PC-3 (cell line): ENCODE measurements at places on chromosomes 16 and 17.

DNA sequence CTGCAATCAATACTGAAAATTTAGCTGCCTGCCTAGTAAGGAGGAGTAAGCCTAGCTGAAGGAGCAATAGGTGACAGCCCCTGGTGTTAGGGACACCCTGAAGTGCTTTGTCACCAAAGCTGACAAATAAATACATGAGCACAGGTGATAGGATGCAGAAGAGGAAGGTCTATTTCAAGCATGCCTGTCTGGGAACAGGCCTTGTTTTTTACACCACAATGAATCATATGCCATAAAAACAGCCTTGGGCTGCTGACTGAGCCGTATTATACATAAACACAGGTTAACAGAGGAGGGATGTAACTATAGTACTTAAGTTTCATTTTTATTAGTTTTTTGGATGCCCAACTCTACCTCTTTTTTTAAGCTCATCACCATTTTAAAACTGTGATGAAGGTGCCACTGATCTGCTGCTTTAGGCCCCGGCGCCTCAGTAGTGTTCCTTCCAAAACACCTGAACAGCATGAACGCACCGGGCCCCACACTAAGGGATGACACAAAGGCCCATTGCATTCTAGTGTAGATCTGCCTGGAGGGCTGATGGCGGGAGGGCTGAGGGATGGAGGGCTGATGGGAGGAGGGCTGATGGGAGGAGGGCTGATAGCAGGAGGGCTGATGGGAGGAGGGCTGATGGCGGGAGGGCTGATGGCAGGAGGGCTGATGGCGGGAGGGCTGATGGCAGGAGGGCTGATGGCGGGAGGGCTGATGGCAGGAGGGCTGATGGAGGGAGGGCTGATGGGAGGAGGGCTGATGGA lies 150.3 kb downstream of the AATF start:
- no peaks in the 10 kb centered on the region for H3K27me3 ChIP-seq
- H3K4me1 ChIP-seq = no peaks in the 10 kb centered on the region; the same call in 1 of the 2 replicates
- H3K4me3 ChIP-seq = no peak overlapping the region
- peaks cover 26% of the 10 kb centered on the region for H3K36me3 ChIP-seq
- no peak overlapping the region for H3K27ac ChIP-seq

DNA sequence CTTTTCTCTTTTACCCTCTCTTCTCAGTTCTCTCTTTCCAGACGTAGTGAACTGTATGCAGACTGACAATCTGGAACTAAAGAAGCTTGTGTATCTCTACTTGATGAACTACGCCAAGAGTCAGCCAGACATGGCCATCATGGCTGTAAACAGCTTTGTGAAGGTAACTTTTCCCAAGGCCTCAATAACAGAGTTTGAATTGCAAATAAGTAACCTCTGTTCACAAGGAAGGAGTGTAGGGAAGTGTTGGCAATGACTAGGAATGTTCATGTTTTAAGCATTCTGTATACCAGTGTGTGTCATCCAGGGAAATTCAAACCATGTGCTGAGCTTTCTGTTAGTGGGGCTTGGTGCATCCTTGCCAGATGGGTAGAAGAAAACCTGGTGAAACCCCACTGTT lies 18.6 kb downstream of the AP2B1 start:
- H3K36me3 ChIP-seq = peaks cover 29% of the 10 kb centered on the region; the same call in 1 of the 2 replicates
- H3K4me3 ChIP-seq = no peak overlapping the region
- no peak for DNase-seq
- no peak overlapping the region for H3K27ac ChIP-seq

DNA sequence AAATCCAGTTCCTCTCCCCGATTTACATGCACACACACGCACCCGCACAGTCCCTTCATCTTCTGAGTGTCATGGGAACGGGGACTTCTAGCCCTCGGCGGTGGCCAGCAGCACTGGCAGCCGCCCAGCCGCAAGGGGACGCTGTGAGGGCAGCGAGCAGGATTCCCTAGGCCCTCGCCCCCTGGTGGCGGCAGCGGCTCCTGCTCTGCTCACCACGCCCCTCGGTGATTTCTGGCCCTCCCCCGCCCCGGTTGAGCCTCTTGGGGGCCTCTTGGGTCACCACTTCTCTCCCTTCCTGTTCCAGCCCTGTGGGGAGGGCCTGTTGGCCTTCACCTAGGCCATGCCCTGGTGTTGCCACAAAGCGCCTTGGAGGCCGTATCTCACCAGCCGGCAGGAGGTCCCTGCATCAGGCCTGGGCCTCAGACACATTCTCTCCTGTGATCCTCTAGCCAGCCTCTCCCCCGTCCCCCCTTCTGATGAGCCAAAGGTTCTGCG lies 75.2 kb upstream of the KSR1 start:
- H3K27ac ChIP-seq = no peak overlapping the region
- peak; percentile 43 for DNase-seq
- no peaks in the 10 kb centered on the region for H3K27me3 ChIP-seq
- no peak overlapping the region for H3K4me3 ChIP-seq
- peaks cover 43% of the 10 kb centered on the region for H3K4me1 ChIP-seq

DNA sequence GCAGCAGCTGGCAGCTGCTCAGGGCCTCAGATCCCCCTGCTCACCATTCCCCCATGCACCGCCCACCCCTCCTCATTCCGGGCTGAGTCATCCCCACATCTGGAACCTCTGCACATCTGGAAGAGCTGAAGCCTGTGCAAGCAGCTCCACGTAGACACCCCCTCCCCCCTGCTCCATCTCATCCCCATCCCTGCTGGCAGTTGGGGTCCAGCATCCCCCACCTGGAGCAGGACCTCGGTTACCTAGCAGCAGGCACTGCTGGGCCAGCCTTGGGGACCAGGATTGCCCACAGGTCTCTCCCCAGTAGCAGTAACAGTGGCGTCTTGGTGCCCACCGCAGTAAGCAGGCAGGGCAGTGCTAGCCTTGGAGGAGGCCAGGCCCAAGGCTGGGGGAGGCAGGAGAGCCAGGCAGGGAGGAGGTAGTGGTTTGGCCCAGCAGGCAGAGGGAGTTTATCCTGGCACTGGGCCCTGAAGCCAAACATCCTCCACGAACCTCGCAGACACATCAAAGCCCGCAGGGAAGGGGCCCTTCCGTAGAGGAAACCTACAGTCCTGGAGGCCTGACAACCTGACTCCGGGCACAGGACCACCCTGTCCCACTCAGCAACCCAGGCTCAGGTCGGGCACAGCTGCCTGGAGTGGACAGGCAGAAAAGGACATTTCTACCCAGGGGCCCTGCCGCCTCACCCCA lies 7.7 kb upstream of the TMEM92 start:
- H3K27ac ChIP-seq = no peak overlapping the region
- no peaks in the 10 kb centered on the region for H3K27me3 ChIP-seq
- peak; percentile 93 for DNase-seq

- H3K4me1 ChIP-seq = peaks cover 5% of the 10 kb centered on the region; the same call in 1 of the 2 replicates
- H3K27ac ChIP-seq = no peak overlapping the region
- DNase-seq = no peak
- H3K4me3 ChIP-seq = no peak overlapping the region
- no peaks in the 10 kb centered on the region for H3K36me3 ChIP-seq
- no peaks in the 10 kb centered on the region for H3K27me3 ChIP-seq
Observed at GRCh38 chr17:57182621-57183020, 73.7 kb upstream of the MSI2 start.

GRCh38 chr16:57628008-57628781 lies at the start of gene ADGRG1:
Gene ADGRG1, plus strand, starts transcription at chr16:57628630. Its CDS starts 21,658 bp downstream, at chr16:57650288.
- H3K27me3 ChIP-seq = no peaks in the 10 kb centered on the region
- H3K4me1 ChIP-seq = peaks cover 63% of the 10 kb centered on the region
- H3K27ac ChIP-seq = peak within 1 kb of the TSS; percentile 94
- peak; percentile 92 for DNase-seq
- H3K4me3 ChIP-seq = peak within 1 kb of the TSS; percentile 71

- H3K4me3 ChIP-seq = no peak overlapping the region
- H3K36me3 ChIP-seq = no peaks in the 10 kb centered on the region
- H3K27me3 ChIP-seq = no peaks in the 10 kb centered on the region
- no peak overlapping the region for H3K27ac ChIP-seq
- H3K4me1 ChIP-seq = peaks cover 34% of the 10 kb centered on the region
Observed at GRCh38 chr16:67407176-67407787, 9.0 kb downstream of the ZDHHC1 start.

- H3K4me1 ChIP-seq = no peaks in the 10 kb centered on the region
- H3K27me3 ChIP-seq = no peaks in the 10 kb centered on the region
- H3K36me3 ChIP-seq = no peaks in the 10 kb centered on the region
- no peak for DNase-seq
Observed at GRCh38 chr16:12600536-12601256, 203.0 kb downstream of the CPPED1 start.

- no peak overlapping the region for H3K27ac ChIP-seq
- H3K36me3 ChIP-seq = no peaks in the 10 kb centered on the region
- no peaks in the 10 kb centered on the region for H3K27me3 ChIP-seq
- no peak for DNase-seq
Observed at GRCh38 chr16:21584817-21585216, 14.6 kb upstream of the METTL9 start.

DNA sequence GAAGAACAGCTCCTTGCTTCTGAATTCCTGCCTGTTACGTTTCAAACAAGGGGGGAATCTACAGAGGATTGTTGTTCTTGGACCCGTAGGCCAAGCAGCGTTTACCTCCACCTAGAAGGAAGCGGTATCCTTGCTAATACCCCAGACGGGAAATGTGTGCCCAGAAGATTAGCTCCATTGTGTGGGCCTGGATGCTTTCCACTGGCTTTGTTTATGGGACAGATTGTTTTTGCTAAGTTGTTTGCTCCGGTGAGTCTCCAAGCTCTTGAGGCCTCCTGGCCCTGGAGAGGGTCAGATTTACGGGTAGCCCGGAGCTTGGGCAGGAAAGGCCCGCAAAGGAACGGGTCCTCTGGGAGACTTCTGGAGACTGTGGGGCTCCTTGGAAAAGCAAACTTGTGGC lies 28.4 kb upstream of the MRTFB start:
- no peak overlapping the region for H3K27ac ChIP-seq
- DNase-seq = no peak
- H3K27me3 ChIP-seq = no peaks in the 10 kb centered on the region
- no peak overlapping the region for H3K4me3 ChIP-seq
- H3K36me3 ChIP-seq = no peaks in the 10 kb centered on the region
- H3K4me1 ChIP-seq = no peaks in the 10 kb centered on the region

DNA sequence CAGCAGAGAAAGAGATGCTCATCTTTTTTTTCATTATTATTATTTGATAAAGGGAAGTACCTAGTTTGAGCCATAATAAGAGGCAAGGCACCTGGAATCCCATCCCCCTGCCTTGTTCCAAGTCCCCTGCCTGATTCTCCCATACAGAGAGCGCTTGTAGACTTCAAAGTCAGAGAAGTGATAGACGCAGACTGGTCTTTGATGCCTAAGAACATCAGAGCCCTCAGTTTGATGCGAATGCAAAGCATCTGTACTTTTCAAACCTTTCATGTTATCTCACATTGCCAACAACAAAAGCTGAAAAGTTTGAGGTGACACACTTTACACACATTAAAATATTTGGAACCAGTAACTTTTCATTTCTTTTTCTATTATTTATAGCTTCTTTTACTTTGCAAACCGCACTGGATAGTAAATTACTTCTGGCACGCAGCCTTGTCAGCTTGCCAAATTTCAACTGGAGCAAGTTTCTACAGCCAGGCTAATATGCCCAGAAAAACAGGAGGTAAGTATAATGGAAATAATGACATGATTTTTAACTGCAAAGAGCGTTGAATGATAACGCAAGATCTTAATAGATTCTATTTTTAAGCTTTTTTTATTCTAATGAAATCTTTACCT lies 5.9 kb upstream of the UTP6 start:
- DNase-seq = peak; percentile 28
- peaks cover 4% of the 10 kb centered on the region; the same call in 1 of the 2 replicates for H3K4me1 ChIP-seq
- H3K36me3 ChIP-seq = no peaks in the 10 kb centered on the region
- no peaks in the 10 kb centered on the region for H3K27me3 ChIP-seq
- H3K4me3 ChIP-seq = no peak overlapping the region

DNA sequence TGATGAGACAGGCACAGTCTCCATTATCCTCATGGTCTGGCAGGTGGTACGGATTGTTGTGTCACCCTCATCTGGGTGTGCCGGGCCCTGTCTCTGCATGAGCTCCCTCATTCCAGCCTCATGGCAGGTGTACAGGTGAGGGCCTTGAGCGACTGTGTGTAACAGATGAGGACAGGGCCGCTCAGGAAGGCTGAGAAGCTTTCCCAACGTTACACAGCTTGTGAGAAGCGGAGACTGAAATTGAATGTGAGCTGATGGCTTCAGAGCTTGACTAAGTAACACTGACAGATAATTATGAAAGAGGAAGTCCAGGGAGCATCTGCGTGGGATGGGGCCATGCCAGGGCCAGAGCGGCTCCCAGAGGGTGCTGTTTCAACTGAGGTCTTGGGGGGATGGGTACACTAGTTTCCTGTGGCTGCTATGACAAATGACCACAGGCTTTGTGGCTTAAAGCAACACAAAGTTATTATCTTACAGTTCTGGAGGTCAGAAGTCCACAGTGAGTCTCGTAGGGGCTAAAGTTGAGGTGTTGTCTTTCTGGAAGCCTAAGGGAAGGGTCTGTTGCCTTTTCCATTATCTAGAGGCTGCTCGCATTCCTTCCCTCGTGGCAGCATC lies 36.7 kb downstream of the CMIP start:
- H3K27ac ChIP-seq = no peak overlapping the region
- peaks cover 2% of the 10 kb centered on the region; the same call in 1 of the 2 replicates for H3K36me3 ChIP-seq
- no peaks in the 10 kb centered on the region for H3K27me3 ChIP-seq
- DNase-seq = no peak

- no peaks in the 10 kb centered on the region for H3K27me3 ChIP-seq
- H3K4me1 ChIP-seq = peaks cover 33% of the 10 kb centered on the region
Observed at GRCh38 chr17:43671031-43671692, 9.4 kb upstream of the MEOX1 start.

GRCh38 chr17:38578229-38579082 lies 27.3 kb downstream of the SRCIN1 start:
- no peak overlapping the region for H3K4me3 ChIP-seq
- no peaks in the 10 kb centered on the region for H3K27me3 ChIP-seq
- no peaks in the 10 kb centered on the region for H3K36me3 ChIP-seq
- DNase-seq = no peak

GRCh38 chr16:73176577-73177013 lies 128.7 kb upstream of the ZFHX3 start:
- H3K27me3 ChIP-seq = no peaks in the 10 kb centered on the region
- H3K4me1 ChIP-seq = peaks cover 4% of the 10 kb centered on the region; the same call in 1 of the 2 replicates
- no peaks in the 10 kb centered on the region for H3K36me3 ChIP-seq
- no peak overlapping the region for H3K4me3 ChIP-seq
- DNase-seq = peak; percentile 65

- H3K27me3 ChIP-seq = no peaks in the 10 kb centered on the region
- peak overlapping the region; percentile 64 for H3K27ac ChIP-seq
- no peaks in the 10 kb centered on the region for H3K36me3 ChIP-seq
- DNase-seq = peak; percentile 60
- no peak overlapping the region for H3K4me3 ChIP-seq
- H3K4me1 ChIP-seq = peaks cover 53% of the 10 kb centered on the region
Observed at GRCh38 chr17:75642182-75642783, 9.0 kb downstream of the SMIM5 start.

GRCh38 chr16:57186872-57187854 lies 1.0 kb downstream of the RSPRY1 start:
- H3K4me1 ChIP-seq = peaks cover 39% of the 10 kb centered on the region
- peak; percentile 16 for DNase-seq
- H3K27me3 ChIP-seq = no peaks in the 10 kb centered on the region
- H3K27ac ChIP-seq = peak overlapping the region; percentile 38
- no peaks in the 10 kb centered on the region for H3K36me3 ChIP-seq
- peak overlapping the region; percentile 99 for H3K4me3 ChIP-seq

- no peaks in the 10 kb centered on the region for H3K4me1 ChIP-seq
- no peak overlapping the region for H3K27ac ChIP-seq
- no peak for DNase-seq
- H3K36me3 ChIP-seq = no peaks in the 10 kb centered on the region
Observed at GRCh38 chr17:51507444-51507843, 247.1 kb downstream of the UTP18 start.

GRCh38 chr17:34000639-34001038 lies 254.4 kb upstream of the CCL2 start:
- no peaks in the 10 kb centered on the region for H3K4me1 ChIP-seq
- no peak for DNase-seq
- no peaks in the 10 kb centered on the region for H3K36me3 ChIP-seq
- H3K27me3 ChIP-seq = no peaks in the 10 kb centered on the region
